Cardiac septum (tissue), 1 donor: ENCODE measurements at places on chromosomes 3 and 15.

- no peak for DNase-seq
These were observed 316.4 kb downstream of the THSD4 start for GRCh38 chr15:71431343-71432336.

GRCh38 chr3:96958856-96959255, 144.5 kb downstream of the EPHA6 start:
- DNase-seq, result no peak

DNA sequence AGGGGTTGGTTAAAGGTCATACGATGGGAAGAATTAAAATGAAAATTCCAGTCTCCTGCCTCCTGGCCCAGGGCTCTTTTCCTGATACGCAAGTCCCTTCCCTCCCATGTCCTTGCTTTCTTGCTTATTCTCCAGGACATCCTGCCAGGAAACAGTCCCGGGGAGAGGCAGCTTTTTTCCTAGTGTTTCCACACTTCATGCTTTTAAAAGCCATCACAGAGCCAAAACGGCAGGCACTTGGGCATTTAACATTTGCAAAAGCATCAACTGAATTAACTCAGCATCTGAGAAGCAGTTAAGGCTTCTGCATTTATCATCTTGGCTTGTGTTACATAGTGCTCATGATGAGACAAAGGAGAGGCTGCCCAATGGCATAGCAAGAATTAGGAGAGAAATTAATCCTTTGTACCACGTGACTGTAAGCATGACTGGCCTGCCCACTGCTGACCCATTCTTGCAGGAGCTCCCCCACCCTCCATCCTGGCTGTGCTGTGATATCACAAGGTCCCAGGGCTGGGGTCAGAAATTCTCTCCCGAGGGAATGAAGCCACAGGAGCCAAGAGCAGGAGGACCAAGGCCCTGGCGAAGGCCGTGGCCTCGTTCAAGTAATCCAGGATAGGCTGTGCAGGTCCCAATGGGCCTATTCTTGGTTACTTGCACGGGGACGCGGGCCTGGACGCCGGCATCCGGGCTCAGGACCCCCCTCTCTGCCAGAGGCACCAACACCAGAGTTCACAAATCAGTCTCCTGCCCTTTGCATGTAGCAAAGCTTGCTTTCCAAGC, 21.6 kb upstream of the VILL start:
- no peak for DNase-seq

DNA sequence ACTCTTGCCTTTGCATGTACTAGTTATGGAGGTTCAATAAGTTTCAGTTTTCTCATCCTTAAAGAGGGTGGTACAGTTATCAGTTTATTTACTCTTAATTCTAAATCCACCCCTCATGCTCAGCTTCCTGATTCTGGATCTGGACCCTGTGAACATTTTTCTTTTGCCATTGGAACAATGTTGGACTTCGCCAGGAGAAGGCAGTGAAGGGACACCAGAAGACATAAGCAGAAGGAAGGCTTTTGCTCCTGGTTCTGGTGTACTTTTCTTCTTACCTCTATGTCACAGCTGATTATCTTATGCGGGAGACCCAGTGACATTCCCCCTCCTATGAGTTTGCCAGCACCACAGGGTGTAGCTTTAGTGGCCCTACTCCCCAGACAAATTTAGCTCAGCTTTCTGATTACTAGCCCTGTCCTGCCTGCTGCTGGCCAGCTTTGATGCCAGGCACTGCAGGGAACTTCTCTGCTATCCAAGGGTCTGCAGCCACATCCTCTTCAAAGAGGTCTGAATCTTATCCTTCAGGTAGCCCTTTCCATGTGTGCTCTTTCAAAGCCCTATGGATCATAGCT, 466.3 kb upstream of the EPHA3 start:
- no peak for DNase-seq

GRCh38 chr3:1456781-1457311, 364.0 kb downstream of the CNTN6 start:
- no peak for DNase-seq

DNA sequence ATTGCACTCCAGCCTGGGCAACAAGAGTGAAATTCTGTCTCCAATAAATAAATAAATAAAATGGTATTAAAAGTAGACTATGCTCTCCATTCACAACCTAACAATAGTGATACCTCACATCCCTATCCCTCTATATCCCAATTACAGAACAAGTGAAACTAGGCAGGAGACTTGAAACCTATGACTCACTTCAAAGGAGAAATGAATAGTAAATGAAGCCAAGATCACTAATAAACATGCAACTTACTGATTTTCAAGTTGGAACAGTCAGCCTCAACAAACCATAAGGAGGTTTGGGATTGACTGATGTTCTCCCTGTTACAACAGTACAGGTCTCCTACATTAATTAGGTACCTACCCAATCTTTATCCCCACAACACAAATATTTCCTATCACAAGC, 103.4 kb downstream of the GSK3B start:
- no peak for DNase-seq

- no peak for DNase-seq
These were observed 211.8 kb upstream of the DPH6 start for GRCh38 chr15:35757765-35758164.

GRCh38 chr15:99427210-99427609, 138.6 kb upstream of the MEF2A start:
- peak; percentile 61 for DNase-seq

GRCh38 chr15:47246317-47246716, 471.0 kb upstream of the SEMA6D start:
- DNase-seq, result no peak

GRCh38 chr3:7610634-7611033, 749.7 kb downstream of the GRM7 start:
- DNase-seq, result no peak

DNA sequence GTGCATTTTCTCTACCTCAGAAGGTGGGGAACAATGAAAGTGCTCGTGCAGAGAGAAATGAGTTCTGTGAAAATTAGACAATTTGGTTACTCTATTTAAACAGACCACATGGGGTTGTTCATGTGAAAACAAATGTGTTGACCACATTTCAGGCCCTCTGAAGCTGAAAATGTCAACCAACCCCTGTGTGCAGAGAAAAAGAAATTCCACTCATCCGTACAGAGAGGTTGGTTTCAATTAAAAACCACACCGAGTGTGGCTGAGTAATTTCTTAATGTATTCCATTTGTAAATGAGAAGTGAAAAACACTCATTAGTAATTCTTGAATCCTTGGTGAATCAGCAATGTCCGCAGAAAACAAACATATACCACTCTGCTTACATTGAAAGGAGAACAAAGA, 46.9 kb upstream of the SLC7A14 start:
- DNase-seq, result no peak

DNA sequence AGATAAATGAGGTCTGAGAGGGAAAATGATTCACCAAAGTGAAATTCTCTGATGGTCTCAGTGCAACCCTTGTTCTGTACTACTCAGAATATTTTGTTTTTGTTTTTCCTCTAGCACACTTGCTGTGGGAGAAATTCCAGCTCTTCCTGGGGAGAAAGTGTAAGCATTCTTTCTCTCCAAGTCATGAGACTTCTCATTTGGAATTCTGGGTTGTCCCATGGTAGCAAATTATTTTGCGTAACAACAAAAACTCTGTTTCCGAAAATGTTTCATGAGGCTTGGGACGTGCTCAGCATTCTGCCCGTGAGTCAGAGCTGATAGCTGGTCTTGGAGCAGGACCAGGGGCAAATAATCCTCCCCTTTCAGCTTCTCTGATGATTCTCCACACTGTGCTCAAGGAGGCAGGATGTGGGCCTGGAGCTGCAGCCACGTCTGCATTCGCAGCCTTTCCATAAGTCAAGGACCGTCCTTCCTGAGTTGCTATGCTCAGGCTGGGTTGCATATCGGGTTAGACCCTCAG, 70.3 kb downstream of the SENP2 start:
- DNase-seq, result no peak

GRCh38 chr15:49473031-49473430, 50.0 kb downstream of the FGF7 start:
- no peak for DNase-seq

DNA sequence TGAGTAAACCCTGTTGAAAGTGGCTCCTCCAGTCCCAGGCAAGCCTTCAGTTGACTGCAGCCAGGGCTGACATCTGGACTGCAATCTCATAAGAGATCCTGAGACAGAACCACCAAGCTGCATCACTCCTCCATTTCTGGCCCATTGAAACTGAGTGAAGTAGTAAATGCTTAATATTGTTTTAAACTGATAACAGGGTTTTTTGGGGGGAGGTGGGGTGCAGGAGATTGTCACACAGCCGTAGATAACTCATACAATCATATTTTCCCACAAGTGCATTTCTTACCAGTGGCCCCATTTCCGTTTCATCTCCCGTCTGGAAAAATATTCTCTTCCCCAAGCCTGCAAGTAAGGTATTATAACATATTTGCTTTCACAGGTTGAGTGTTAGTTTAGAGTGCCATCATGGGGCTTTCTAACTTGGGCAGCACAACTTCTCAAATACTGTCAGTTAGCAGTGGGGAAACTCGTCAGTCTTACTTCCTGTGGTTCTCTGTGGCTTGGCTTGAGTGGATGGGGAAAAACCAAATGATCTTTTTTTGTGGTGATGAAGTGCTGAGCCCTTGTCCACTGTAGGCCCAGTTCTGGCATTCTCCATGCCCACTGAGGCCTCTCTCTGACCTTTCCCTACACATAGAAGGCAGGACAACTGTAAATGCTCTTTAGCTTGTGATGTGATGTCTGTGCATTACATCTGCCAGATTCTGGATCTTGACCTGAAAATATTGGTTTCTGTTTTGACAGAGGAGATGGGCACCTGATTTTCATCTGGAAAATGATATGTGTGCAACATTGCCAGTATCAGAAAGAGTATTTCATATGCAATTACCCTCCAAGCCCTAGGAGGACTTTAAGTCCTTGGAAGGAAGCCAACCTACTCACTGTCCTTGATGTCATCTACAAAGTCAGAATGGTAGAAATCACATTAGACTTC, 90.1 kb upstream of the BHLHE40 start:
- DNase-seq, result no peak

- no peak for DNase-seq
These were observed 43.0 kb downstream of the RAD54L2 start for GRCh38 chr3:51581524-51581923.

- DNase-seq, result no peak
These were observed 75.6 kb upstream of the OSBPL11 start for GRCh38 chr3:125670945-125671344.

- no peak for DNase-seq
These were observed 307.6 kb downstream of the RYR3 start for GRCh38 chr15:33618350-33618749.

GRCh38 chr3:140610544-140610943, 67.3 kb upstream of the TRIM42 start:
- DNase-seq, result no peak

DNA sequence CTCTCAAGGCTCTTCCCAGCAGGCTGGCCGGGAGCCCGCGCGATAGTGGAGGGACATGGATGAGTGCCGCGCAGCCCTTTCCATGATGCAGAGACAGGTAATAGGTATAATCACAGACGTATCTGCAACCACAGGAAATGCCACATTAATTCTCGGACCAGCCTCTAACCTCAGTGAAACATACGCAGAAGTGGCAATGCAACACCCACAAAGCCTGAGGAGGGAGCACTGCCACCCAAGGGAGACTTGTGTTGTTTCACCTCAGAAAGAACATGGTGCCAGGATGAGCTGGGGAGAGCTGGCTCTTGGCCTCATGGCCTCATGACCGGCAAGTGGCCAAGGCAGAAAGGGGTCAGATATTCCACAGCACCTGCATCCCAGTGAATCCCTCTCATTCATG, 39.0 kb downstream of the PGPEP1L start:
- no peak for DNase-seq

- no peak for DNase-seq
These were observed 726.5 kb upstream of the NECTIN3 start for GRCh38 chr3:110344897-110345767.

- no peak for DNase-seq
These were observed 4.1 kb downstream of the SPATA12 start for GRCh38 chr3:57064572-57064971.

DNA sequence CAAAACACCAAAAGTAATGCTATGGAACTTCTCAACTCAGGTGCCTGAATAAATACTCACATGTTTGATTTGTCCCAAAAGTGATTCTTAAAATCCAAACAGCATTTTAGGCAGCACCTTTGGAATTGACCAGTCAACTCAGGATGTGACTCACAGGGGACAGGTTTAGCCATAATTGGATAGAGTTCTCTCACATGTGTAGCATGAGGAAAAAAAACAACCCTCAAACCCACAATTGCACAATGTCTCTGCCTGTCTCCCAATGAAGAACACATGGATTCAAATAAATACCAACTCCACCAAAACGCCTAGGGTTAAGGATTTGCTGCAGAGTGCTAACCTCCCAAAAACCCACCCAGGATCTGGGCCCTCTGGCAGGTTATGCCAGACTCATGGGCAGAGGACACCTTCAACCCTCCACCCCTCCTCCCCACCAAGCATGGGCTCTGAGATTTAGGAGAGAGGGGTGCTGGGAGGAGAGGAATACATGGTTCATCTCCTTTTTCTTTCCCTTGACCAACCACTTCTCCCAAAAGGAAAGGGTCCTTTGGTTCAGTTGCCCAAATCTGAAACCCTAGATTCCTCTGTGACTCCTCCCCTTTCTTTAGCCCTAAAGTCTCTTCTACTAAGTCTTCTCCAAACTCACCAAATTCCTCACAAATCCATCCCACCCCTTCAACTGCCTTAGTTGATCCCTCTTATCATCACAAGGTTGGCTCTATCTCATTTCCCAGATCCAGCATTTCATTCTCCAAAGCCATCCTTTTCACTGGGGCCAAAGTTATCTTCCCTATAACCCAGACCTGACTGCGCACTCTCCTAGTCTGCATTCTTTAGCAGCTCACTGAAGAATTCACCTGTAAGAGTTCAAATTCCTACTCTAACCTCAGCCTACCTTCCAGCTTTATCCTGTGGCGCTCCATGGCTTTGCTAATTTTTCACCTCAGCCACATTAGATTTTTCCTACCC, 7.7 kb downstream of the RYK start:
- DNase-seq, result no peak

DNA sequence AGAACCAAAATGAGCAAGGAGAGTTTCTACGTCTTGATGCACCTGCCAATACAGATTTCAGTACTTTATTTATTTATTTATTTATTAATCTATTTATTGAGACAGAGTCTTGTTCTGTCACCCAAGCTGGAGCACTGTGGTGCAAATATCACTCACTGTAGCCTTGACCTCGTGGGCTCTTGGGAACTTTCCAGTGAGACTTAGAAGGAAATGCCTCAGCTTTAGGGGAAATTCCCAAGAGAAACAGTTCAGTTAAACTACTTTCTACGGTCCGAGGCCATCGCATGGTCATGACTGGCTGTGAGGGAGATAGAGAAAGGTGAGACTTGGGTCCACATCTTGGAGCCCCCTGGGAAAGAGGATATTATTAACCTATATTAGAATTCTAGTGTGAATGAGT, 47.0 kb upstream of the HERC1 start:
- no peak for DNase-seq
